Inflammatory macrophage (primary cell): ENCODE measurements at places on chromosomes 4 and X.

DNA sequence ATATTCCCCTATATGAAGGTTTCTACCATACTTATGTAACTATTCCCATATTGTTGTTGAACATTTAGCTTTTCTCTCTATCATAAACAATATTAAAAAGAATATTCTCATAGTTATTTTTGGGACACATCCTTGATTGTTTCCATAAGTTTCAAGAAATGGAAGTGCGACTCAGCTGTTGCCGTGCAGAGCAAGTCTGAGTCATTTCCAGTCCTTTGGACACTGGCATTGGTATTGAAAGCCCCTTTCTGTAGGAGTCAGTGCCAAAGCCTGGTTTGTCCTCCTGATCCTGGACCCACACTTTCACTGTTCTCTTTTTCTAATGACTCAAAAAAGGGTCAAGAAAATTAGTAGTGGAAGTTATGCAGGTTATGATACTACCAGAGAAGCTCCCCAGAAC, 108.3 kb upstream of the DIAPH2 start:
- DNase-seq = no peak

DNA sequence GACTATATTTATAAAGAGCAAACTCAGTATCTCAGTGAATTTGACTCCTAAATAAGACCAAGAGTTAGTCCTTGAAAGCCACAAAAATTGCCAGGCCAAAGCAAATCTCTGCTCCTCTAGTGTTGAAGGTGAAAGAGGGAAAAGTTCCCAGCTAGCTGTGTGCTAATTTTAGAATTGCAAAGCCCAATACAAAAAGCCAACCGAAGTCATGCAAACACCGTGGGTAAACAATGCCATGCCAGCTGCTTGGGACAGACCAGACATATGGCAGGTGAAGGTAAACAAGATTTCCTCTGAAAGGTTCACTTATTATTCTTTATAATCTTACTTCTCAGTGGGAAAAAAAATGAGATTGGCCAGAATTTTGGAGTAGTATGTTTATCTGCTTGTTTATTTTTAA, 80.5 kb upstream of the LNX1 start:
- DNase-seq = no peak

- no peak for DNase-seq
Observed at GRCh38 chr4:140096483-140096861, 57.5 kb downstream of the MAML3 start.

- no peak for DNase-seq
Observed at GRCh38 chr4:1044469-1045192, 33.2 kb downstream of the FGFRL1 start.

GRCh38 chr4:116361790-116362189, 723.6 kb downstream of the TRAM1L1 start:
- peak; percentile 8 for DNase-seq

GRCh38 chr4:184645904-184646610, 3.2 kb downstream of the CASP3 start:
- DNase-seq = no peak

DNA sequence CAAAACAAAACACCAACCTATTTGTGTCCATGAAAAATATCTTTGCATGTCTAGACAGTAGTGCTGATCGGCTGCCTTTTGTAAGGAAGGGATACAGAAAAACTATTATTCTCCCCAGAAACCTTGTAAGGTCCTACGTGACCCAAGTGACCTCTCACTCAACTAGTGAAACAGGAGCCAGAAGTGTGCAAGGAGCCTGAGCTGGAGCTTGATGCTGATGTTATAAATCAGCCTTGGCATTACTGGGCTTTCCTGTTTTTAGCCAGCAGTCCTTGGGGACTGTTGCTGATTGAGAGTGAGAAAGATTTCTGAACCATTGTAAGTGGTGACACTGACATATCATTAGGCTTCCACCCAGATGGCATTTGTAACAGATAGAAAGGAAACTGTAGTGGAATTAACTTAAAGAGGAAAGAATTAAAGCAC, 100.8 kb upstream of the LIMCH1 start:
- DNase-seq = no peak

GRCh38 chrX:6849716-6850414, 297.6 kb upstream of the STS start:
- DNase-seq = no peak

DNA sequence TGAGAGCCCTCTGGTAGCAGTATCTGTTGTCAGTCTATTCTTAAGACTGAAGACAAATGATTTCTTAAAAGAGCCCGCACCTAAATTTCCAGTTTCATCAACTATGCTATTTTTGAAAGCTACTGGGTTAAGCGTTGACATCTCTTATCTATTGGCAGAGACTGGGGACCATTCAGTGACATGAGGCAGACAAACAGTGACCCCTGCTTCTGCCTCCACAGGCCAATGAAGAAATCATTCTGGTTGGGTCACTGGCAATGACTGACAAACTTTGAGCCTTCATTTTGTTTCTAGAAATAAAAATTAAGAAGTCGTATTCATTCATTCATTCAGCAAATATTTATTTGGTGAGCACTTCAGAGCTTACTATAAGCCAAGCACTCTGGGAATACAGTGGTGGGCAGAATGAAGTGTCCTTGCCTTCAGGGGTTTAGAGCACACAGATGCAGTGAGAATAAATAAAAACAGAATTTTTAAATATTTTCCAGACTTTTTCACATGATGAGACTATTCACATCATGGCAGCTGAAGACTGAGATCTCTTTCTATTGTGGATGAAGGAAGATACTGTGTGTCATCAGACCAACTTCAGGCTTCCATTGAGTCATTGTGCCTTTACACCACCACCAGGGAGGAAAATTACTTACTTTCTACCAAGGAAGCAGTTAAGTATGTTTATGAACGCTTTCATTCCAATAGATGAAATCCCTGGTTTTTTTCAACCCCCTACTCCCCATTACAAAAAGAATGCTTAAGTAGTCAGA, 36.0 kb downstream of the SORBS2 start:
- DNase-seq = no peak

DNA sequence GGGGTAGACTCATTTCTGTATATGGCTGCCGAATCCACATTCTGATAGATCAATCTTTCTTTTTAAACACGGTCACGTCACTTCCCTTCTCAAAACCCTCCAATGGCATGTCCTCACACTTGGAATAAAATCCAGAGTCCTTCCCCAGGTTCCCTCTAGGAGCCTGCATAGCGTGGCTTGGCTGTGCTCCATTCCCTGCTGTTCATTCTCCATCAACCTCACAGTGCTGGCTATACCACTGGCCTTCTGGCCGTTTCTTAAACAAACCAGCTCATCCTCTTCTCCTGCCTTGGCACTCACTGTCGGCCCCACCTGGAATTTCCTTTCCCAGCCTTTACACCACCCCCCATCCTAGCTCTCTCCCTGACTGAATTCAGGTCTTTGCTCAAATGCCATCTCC, 77.1 kb downstream of the RBM47 start:
- no peak for DNase-seq

DNA sequence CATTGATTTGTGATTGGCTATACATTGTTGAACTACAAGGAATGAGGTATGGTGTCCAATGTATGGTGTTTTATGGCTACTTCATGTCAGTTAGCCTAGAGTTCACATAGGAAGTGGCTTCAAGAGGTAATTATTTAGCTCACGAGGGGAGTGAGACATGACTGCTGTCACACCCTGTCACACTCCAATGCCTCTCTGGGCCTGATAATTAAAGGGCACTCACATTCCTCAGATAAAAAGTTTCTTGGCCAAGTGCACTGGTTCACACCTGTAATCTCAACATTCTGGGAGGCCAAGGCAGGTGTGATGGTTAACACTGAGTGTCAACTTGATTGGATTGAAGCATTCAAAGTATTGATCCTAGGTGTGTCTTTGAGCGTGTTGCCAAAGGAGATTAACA, 65.0 kb upstream of the DDX60 start:
- no peak for DNase-seq

GRCh38 chrX:19303256-19303880, 40.4 kb upstream of the PDHA1 start:
- no peak for DNase-seq

- peak; percentile 34 for DNase-seq
Observed at GRCh38 chr4:62366939-62367338, 1166.8 kb downstream of the ADGRL3 start.

DNA sequence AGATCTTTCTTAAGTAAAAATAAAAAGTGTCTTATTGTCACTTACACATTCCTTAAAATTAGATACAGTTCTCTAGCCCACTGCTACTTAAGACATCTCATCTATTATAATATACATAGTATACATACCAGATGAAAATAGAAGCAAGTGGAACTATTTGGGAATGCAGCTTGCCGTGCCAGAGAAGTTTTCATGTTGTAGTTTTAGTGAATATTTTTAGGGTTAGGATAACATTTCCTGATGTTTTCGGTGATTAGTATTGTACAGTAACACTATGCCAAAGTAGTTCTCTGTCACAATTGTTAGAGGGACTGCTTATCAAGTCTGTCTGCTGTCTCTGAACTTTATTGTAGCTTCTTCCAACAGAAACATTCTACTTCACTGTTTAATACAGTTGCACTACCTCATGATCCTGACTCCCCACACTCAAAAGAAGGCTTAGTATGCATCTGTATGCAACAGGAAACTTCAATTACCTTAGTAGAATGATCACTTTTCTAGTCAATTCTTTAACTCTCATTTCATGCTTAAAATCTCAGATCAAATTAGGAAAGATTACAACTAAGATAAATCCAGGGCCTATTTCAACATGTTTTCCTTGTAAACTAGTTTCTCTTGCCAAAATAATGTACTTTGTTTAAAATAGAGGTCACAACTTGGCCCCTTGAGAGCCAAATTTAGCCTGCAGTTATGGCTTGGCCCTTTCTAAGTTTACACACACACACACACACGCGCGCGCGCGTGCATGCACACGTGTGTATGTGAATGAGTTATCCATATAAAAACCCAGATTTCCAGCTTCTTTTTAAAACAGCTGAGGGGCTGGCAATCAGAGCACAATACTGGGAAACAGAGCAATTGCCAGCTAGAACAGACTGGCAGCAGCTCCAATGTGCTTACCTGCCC, 42.3 kb upstream of the SRPX start:
- no peak for DNase-seq

- DNase-seq = no peak
Observed at GRCh38 chrX:112935029-112935428, 94.4 kb upstream of the AMOT start.

GRCh38 chr4:104235967-104236366, 258.7 kb downstream of the CXXC4 start:
- DNase-seq = no peak

DNA sequence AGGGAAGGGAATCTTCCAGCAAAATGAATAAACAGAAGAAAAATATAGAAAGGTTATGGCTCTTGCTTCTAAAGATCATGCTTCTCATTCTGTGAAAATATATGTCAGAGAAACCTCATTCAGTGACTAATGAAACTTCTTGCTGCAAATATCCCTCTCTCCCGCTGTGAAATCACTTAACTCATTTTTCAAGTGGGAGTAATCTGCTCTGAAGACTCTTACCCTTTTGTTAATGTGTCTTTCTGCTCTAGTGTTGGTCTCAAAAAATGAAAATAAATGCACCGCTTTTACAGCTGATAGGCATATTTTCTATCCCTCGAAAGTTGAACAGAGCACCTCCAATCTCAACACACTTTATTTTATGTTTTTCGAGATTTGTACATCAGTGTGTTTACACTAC, 252.3 kb downstream of the NLGN4X start:
- DNase-seq = no peak

GRCh38 chr4:112060212-112060611, 85.0 kb upstream of the FAM241A start:
- peak; percentile 35 for DNase-seq

- no peak for DNase-seq
Observed at GRCh38 chr4:94116842-94117241, 90.8 kb upstream of the SMARCAD1 start.

GRCh38 chr4:78556665-78557064, 5.1 kb downstream of the ANXA3 start:
- DNase-seq = no peak

GRCh38 chr4:959338-960139, 13.8 kb downstream of the DGKQ start:
- DNase-seq = no peak

DNA sequence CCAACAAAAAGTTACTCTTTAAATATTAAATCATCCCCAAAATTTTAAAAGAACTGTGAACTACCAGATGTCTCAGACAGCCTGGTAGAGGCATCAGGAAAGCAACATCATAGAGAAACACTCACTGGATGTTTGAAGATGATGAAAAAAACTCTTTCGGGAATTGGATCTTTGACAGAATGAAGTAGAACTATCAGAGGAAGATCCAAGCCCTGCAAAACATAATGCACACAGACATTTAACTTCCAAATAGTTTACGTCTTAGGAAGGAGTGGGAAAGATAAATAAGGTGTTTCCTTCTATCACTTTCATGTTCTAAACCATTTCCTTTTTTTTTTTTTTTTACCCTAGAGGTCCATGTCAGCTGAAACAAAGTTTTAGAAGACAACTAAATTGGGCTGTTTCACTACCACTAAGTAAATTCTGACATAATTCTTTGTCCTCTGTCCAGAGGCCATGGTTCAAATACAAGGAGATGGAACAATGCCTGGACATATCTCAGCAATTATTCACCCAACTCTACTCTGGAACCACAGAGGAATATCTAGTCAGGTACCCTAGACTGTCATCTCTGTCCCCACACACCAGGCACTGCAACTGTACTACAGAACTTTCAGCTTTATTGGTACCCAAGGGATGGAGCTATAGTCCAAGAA, 217.7 kb upstream of the INTU start:
- DNase-seq = no peak

DNA sequence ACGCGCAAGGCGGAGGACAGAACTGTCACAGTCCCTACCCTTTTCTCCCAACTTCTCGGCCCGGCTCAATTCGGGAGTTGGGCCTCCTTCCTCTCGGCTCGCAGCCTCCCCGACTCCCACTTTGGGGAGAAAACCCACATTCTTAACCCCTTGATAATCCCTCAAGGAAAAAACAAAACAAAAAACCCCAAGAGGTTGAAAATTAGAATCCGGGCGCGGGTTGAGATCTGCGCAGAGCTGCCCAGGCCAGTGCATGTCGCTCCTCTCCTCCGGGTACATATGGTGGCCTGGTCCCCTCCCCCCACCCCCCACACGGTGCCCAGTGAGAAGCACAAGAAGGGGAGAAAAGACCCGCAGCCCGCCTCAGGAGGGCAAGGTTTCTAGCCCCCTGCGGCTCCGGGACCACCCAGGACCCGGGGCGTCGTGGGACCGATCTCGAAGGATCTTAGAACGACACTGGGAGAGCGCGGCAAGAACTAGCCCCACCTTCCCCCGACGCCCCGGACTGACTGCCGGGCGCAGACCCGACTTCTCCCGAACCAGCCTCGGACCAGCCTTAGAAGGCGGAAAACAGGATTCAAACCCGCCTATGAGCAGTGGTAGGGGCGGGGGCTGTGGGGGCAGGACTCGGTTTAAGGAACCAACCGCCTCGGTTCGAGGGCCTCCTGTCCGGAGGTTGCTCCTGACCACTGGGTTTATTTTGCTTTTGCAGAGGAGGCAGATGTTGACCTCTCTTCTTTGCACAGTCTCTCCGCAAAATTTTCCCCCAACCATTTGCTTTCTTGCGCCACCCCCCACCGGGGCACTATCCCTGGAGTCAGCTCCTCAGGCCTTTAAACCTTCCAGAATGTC, 2.5 kb upstream of the PDGFRA start:
- DNase-seq = peak; percentile 52

GRCh38 chrX:139332441-139332840, 198.1 kb upstream of the F9 start:
- no peak for DNase-seq

GRCh38 chr4:113620032-113620431, 141.5 kb downstream of the CAMK2D start:
- no peak for DNase-seq

GRCh38 chr4:152454398-152455011, 81.4 kb downstream of the FBXW7 start:
- no peak for DNase-seq
